ENCODE measurements at places on chromosomes 11 and 22.

GRCh38 chr22:27240298-27241075 is 561.1 kb downstream of the MN1 start:
- DNase-seq: no peak

DNA sequence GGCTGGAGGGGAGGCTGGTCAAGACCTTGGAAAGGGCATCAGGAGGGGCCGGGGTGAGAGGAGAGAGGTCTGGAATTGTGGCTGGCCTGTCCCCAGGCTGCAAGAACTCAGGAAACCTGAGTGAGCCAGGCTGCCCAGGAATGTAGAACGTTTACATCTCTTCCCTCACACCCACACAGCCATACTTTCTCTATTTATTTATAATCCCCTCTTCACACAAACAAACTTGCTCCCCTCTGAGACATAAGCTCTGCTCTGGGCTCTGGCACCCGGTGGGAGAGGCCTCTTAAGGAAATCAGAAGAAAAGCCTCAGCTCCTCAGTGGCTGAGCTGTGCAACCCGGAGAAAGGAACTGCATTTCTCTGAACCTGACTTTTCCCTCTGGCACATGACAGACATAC is 5.5 kb downstream of the CHRDL2 start:
- no peak for DNase-seq

- no peak for DNase-seq
These were observed 857.6 kb downstream of the METTL15 start for GRCh38 chr11:28965819-28966218.

DNA sequence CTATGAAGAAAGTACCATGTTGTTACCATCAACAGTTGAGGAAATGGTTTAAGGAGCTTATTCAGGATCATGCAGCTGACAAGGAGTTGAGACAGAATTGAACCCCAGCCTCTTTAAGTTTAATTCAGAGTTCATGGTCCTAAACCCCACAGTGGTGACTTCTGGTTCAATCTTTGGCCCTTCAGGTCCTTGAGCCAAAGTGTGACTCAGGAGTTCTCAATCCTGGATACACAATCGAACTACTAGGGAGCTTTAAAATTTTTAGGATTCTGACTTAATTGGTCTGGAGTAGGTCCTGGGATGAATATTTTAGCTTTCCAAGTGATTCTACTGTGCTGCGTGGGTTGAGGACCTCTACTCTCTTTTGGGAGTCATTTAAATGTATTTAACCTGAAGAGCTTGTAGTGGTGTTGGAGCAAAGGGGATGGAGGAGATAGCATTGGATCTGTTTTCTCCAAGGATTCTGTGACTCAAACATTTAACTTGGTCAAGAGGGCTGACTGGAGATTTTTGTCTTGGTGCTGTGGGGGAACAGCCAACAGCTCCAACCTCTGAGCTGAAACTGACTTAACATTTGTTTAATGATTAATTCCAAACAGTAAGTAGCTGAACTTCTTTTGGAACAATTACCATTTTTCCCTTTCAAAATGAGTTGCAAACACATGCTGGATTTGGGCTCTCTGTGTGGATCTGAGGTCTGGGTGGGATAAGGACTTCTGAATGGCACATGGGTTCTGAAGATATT is 80.1 kb downstream of the INSC start:
- no peak for DNase-seq

DNA sequence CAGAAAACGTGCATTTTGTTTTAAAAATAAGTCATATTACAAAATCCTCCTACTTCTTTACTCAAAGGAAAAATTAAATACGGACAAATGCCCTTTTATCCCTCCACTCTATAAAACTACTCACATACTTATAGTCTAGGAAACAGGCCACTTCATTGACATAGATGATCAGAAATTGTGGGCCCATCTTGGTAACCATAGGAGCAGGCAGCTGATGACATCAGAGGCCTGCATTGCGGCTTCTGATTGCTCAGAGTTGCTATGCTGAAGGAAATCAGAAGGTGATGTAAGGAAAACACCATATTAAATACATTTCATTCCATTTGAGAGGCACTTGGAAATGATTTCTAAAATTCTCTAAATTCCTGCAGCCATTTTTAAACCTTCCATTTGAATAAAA is 27.0 kb downstream of the FAM76B start:
- DNase-seq: no peak

GRCh38 chr22:30240541-30241417 is 5.8 kb downstream of the LIF start:
- no peak for DNase-seq

DNA sequence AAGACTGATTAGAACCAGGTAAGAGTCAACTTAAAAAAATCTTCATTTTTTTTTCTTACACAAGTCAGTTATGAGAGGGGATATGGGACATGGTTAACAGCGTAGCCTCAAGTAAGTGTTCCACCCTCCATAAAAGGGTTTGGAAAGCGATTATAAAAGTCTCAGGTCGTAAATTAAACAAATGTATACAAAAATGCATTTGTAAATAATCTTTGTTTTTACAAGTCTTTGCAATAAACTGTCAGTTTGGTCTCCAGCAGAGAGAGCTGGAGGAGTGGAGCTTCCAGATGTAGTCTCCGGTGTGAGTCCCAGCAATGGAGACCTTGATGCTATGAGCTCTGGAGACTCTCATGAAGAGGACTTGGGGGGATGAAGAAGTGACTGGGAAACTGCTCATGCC is 99.8 kb upstream of the TP53AIP1 start:
- DNase-seq: no peak

- peak; percentile 29 for DNase-seq
These were observed 2.1 kb downstream of the LPXN start for GRCh38 chr11:58573451-58574104.

GRCh38 chr22:38867471-38868285 is 4.3 kb downstream of the CBX6 start:
- no peak for DNase-seq

DNA sequence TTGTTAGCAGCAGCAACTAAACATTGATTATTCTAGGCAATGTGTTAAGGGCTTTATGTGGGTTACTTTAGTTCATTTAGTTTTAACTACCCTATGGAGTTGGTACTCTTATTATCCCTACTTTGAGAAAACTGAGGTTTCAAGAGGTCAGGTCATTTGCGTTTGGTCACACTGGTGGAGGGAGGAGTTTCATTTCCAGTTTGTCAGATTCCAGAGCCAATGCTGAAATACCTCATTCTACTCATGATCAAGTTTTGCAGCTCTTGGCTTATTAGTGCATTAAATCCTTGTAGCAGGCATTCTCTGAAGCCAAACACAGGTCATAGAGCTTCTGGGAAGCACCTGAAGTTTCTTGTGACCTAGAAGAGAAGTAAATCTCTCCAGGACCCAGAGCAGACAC is 24.1 kb upstream of the POGLUT3 start:
- no peak for DNase-seq

GRCh38 chr11:36361472-36361871 is 65.4 kb downstream of the PRR5L start:
- no peak for DNase-seq

DNA sequence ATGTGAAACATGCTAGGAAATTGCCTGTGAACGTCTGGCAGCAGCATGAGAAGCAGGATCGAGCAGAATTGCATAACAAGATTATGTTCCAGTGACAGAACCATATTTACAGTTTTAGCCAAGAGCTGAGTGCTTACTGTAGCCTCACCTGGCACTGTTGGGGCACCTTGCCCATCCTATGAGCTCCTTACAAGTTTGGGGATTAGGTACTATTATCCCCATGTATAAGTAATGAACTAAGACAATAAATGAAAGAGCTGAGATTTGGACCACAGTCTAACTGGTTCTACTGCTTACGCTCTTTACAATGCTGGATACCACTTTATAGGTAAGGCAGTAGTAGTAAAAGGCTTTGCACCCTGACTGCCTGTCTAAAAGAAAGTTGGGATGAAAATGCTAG is 17.1 kb upstream of the PATE1 start:
- no peak for DNase-seq

- no peak for DNase-seq
These were observed 3.3 kb downstream of the FGF19 start for GRCh38 chr11:69700278-69701140.

GRCh38 chr22:19872779-19873137 is 18.1 kb upstream of the GNB1L start:
- no peak for DNase-seq

GRCh38 chr22:38944653-38945052 is 12.8 kb upstream of the APOBEC3A start:
- no peak for DNase-seq

DNA sequence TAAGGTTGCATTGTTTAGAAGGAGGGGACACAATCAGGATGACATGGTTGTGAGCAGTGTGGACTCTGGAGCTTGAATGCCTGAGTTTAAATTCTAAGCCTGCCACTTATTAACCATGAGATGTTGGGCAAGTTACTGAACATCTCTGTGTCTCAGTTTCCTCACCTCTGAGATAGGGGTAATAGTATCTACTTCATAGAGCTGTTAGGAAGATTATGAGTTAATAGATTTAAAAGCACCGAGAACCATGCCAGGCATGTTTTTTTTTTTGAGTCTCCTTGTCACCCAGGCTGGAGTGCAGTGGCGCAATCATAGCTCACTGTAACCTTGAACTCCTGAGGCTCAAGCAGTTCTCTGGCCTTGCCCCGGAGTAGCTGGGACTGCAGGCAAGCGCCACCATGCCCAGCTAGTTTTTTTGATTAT is 33.3 kb downstream of the ST14 start:
- no peak for DNase-seq

DNA sequence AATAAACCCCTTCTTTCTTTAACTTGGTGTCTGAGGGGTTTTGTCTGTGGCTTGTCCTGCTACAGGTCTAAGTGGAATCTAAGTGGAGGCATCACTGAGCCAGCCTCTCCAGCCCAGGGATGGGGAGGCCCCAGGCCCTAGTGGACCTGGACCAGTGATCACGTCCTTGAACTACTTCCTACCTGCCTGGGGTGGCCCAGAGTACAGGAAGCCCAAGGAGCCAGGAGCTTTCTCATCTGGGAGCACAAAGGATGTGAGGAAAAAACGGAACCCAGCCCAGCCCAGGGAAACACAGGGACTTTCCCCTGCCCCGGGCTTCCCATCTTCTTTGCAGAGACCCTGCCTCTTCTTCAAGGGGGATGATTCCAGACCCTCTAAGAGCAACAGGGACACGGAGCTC is 3.5 kb upstream of the CD5 start:
- DNase-seq: no peak

DNA sequence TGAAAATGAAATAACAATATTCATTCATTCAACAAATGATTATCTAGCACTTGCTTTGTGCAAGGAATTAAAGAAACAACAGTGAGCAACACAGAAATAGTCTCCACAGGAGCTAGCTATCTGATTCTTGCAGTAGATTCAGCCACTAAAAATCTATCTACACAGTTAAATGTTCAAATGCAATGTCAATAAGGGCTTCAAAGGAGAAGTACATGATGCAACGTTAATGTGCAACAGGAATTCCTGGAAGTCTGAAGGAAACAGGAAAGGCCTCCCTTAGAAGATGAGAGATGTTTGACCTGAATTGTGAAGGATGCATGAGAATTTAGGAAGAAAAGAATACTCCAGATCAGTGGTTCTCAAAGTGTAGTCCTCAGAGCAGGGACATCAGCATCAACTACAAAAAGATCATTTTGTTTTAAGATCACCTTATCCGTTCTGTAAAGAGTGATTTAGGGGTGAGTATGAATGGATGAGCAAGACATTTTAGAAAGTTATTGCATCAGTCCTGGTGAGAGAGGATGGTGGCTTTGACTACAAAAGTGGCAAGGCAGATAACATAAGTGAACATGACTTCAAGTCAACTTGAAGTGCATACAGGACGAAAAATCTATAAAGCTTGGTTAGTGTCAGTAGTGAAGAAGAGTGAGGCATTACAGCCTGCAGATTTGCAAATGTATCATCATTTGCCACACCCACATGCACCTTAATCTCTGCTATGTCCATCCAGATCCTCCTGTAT is 96.0 kb downstream of the ETS1 start:
- DNase-seq: no peak

DNA sequence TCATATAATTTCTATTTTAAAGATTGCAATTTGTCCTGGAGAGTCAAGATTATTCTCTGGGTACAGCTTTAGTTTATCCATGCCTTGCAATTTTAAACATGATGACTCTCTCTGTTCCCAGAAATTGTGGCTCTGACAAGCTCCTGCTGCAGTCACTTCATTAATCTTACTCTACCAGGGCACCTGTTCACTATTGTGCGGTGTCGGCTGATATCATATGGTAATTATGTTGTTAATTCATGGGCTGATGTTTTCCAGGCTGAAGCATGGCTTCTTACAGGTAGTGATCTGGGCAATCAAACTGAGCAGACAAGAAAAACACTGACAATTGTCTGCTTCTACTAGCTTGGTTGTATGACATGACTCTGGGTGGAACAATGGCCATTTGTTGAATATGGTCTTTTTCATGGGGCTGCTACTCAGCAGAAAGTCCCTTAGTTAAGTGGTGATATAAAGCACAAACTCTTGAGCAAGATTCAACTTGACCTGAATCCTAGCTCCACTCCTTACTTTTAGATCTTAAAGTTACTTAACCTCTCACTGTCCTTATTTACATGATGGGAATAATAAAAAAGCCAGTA is 230.7 kb downstream of the FAT3 start:
- DNase-seq: no peak

DNA sequence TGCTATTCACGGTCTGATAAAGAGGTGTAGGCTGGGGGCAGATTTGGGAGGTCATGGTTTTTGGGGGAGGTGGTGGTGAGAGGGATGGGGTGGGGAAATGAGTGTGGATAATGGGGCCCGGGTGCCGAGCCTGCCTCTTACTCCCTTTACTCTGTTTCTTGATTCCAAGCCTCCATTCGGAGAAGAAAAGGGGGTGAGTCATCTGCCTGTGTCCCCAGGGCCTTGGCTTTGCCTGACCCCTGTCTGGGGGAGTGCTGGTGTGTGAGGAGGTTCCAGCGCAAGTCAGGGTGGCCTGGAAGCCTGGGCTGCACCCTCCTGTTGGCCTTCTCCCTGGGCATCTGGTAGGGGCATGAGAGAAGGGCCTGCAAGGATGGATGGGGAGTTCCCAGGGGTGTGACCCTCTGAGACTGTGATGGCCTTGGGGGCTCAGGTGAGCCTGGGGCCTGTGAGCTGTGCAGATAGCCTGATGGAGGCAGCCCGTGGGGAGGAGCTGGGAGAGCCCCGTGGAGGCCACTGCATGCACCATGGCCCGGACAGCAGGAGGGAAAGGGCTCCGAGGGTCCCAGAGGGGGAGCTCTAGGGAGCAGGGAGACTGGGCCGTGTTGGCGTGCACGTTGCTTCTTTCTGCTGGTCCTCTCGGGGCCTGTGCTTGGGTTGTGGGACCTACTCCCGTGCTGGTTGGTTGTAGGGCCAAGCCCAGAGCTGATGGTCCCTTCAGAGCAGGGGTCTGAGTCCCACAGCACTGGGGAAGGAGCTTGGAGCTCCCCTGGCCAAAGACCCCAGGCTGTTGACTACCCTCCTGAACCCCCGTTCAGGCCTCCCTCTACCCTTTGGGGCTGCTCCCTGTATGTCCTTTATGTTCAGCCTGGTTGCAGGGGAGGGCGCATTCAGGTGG is 26.3 kb upstream of the ACR start:
- DNase-seq: no peak

- no peak for DNase-seq
These were observed 43.1 kb upstream of the FGF3 start for GRCh38 chr11:69862331-69862771.

Data from stimulated activated CD8-positive, alpha-beta memory T cell treated with anti-CD3 and anti-CD28 coated beads, Interleukin-12 subunit alpha, Interleukin-12 subunit beta, amount 100 ng/mL, for 4 hours (primary cell).